ENCODE measurements at places on chromosomes 1 and 21. TPM values are rescaled to one million over a fixed set of nuclear protein-coding genes. Genes with fewer than 3 reads are reported as not detected.

DNA sequence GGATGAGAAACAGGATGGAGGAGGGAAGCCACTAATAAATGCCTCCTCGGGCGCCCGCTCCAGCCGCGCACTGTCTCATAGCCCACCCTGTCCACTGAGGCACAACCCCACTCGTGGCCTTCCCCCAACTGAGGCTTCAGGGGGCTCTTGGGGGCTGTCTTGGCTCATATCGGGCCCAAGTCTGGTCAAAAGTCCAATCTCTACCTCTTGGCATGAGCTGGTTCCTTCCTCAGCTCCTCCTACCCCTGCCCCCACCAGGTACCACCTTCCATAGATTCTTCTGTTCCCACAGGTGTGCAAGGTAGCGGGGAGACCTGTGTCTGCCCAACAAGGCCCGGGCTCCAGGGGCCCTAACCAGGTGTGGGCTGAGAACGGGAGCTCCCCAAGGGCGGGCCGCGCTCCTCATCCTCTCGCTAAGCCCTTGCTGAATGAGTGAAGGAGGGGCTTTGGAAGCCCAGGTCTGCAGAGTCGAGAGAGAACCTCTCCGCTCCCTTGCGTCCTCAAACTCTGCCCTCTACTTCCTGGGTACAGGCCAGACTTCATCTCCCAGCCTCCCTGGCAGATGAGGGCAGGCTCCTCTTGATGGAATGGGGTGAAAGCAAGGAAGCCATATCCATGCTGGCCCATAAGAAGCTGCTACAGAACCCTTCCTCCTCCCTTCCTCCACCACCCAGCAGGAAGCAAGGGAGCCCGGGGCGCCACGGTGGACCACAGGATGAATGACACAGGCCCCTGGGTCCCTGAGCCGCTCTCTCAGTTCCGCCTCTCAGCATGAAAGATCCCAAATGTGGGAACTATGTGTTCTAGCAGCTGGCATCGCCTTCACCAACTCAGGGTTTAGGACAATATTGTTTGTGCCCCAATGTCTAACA, 74.7 kb downstream of the PSMG1 start:
- H3K27ac ChIP-seq: no peak overlapping the region
- DNase-seq: no peak
- H3K27me3 ChIP-seq: no peaks in the 10 kb centered on the region
- no peaks in the 10 kb centered on the region for H3K36me3 ChIP-seq
- no peak overlapping the region for H3K4me3 ChIP-seq

GRCh38 chr1:92464588-92465255, 22.0 kb downstream of the GFI1 start:
- peaks cover 17% of the 10 kb centered on the region for H3K4me1 ChIP-seq
- no peak overlapping the region for H3K27ac ChIP-seq
- no peak for DNase-seq
- H3K36me3 ChIP-seq: no peaks in the 10 kb centered on the region
- no peaks in the 10 kb centered on the region for H3K27me3 ChIP-seq
- no peak overlapping the region for H3K4me3 ChIP-seq

DNA sequence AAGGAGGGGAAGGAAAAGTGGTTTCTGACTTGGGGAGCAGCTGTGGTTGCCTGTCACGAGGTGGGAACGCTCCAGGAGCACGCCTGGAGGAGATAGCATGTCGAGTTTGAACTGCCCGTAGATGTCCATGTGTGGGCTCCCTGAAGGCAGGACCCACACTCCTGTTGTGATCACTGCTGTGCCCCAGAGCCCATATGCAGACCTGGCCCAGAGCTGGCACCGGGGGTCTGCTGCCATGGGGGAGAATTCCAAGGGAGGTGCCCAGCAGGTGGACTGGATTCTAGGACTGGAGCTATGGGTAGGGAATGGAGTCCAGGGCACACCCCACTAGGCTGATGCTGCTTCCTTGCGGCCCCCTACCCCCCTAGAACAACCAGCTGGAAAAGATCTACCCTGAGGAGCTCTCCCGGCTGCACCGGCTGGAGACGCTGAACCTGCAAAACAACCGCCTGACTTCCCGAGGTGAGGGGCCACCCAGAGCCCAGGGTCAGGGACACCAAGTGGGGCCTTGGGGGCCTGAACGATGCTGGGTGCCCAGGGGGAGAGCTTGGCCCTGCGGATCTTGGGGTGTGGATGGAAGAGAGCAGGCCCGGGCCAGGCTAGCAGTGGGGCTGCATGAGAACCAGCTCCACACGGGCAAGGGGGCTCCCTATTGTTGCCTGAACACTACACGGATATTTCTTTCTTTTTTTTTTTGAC, 9.3 kb downstream of the PODN start:
- H3K27me3 ChIP-seq: no peaks in the 10 kb centered on the region
- no peak overlapping the region for H3K27ac ChIP-seq
- H3K4me1 ChIP-seq: no peaks in the 10 kb centered on the region
- no peaks in the 10 kb centered on the region for H3K36me3 ChIP-seq

- no peak overlapping the region for H3K27ac ChIP-seq
- no peak for DNase-seq
- no peaks in the 10 kb centered on the region for H3K4me1 ChIP-seq
- H3K4me3 ChIP-seq: no peak overlapping the region
Measured at GRCh38 chr1:230105754-230106625, 39.0 kb downstream of the GALNT2 start.

DNA sequence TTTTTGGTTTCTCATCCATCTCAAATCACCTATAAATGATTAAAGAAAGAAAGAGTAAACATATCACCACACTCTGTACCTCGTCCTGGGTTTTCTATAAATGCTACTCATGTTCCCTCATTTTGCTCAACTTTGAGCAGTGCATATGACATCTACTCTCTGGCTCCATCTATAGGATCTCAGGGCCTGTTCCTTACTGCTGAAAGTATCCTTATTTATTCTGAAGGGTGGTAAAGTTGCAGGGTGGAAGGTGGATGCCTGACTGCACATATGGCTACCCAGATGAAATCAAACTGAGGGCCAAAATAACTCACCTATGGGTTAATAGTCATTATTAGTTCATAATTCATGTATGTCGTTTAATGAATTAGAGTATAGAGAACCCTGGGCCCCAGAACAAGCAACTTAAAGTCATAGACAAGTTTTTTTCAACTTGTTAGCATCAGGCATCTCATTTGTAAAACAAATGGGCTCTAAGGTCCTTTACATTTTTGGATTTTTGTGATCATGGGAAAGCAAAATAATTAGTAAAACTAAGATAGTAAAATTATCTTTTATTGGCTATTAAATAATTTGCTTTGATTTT, 46.5 kb downstream of the NCF2 start:
- H3K27me3 ChIP-seq: no peaks in the 10 kb centered on the region
- peaks cover 80% of the 10 kb centered on the region for H3K4me1 ChIP-seq

DNA sequence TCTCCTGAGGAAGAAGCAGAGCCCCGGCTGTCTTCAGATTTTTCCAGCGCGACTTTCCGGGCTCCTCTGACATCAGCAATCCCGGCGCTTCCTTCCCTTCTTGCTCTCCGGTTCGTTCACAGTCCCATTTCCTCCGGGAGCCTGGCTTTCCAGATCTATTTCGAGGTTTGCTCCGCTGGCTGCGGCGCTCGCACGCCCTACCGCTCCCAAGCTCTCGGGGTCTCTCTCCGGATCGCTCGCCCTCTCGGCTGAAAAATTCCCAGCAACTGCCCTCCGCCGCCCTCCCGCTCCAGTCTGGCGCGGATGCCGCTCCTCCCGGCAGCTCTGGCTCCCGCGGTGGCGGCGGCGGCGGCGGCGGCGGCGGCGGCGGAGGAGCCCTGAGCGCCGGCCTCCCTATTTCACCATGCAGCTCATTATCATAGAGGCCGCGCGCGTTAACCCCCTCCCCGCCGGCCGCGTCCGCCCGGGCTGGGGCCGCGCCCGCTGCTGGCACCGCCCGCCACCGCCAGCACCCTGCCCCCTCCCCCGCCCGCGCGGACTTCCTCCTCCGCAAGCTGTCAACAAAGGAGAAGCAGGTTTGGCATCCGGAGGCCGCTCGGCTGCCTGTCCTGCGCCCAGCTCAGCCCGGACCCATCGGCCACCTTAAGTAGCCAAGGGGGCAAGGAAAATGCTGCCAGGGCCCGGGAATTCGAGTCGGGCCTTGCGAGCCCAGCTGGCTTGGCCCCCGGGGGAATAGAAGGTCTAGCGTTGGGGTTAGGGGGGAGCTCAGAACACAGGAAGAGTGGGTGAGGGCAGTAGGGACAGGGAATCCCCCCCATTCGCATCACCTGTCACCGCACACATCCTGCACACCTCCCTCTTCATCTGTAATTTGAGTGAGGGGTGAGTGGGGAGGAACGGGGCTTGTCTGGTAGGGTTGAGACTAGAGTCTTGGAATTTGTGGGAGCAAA, at the start of gene PLXNA2:
Gene PLXNA2, minus strand, starts transcription at position 418 of the 950 bp plus-strand sequence. CDS start 26,462 bp downstream, outside the sequence.
- peaks cover 16% of the 10 kb centered on the region for H3K4me1 ChIP-seq
- no peak within 1 kb of the TSS for H3K27ac ChIP-seq
- H3K36me3 ChIP-seq: no peaks in the 10 kb centered on the region
- DNase-seq: peak; percentile 76
- 0 out of 2 replicates have a peak, but pooled peaks cover 2% of the 10 kb centered on the region for H3K27me3 ChIP-seq

The IVL gene
- not detected for total RNA-seq

DNA sequence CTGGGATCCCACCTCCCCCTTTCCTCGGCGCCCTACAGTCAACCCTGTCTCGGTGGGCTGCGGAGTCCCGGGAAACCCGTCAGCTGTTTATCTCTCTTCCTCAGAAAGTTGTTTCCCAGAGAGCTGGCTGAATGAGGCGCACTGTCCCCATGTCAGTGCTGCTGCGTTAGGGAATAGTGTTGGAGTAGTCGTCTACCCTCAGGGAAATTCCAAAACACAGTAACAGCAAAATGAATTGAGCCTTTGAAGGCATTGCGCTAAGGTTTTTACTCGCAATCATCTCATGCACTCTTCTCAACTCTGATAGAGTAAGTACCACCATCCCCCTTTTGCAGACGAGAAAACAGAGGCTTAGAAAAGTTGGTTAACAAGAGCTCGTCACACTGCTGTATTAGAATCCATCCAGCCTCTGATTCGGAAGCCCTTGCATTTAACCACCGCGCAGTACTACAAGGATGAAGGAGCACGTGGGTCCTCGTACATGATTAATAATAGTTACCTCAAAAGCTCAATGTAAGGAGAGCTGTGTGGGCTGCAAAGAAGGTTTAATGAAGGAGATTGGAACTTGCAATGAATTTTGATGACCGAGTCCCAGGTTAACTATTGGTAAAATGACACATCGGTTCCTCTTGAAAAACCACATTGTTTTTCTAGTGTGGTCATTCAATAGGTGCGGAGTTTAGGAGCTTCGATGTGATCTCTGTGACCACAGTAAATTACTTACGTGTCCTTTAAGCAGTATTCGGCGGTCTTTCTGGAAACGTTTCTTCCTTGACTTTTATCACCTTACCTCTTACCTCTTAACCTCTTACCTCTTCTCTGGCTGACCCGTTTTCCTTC, 788 bp upstream of the EDEM3 start:
- H3K27ac ChIP-seq: no peak overlapping the region
- H3K36me3 ChIP-seq: no peaks in the 10 kb centered on the region
- H3K27me3 ChIP-seq: no peaks in the 10 kb centered on the region
- DNase-seq: peak; percentile 64
- peak overlapping the region; percentile 68 for H3K4me3 ChIP-seq

DNA sequence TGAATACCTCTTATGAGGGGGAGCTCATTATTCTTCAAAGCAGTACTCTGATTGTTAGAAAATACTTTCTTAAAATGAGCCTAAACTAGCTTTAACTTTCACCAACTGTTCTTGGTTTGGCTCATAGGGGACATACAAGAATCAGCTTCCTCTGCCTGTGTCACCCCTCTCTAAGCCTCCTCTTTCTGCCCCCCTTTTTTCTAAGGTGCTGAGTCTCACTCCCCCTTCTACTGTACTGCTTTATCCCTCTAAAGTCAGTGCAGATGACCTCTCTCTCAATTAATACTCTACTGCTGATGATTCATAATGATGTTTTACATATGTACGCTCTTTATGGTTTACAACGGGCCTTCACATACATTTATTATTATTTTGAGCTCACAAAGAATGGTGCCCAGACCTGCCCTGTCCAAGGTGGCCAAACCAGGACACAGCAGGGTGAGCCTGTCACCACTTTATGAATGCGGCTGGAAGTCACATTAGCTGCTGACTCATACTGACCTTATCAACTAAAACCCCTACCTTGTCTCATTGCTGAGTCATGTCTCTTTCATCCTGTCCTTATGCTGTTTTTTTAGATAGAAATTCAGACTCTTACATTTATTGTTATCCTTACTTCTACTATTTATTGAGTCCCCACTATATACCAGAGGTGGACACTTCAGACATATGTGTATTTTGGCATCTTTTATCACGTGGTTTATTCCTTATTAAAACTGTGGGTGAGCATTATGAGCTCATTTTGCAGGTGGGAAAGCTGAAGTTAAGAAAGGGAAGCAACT, 126.9 kb downstream of the RNF220 start:
- peaks cover 8% of the 10 kb centered on the region for H3K4me1 ChIP-seq
- H3K27ac ChIP-seq: no peak overlapping the region
- H3K36me3 ChIP-seq: no peaks in the 10 kb centered on the region
- DNase-seq: no peak

GRCh38 chr1:196181594-196181878, 426.7 kb downstream of the KCNT2 start:
- H3K36me3 ChIP-seq: no peaks in the 10 kb centered on the region
- DNase-seq: no peak
- H3K27me3 ChIP-seq: no peaks in the 10 kb centered on the region
- no peaks in the 10 kb centered on the region for H3K4me1 ChIP-seq
- no peak overlapping the region for H3K4me3 ChIP-seq

- H3K27me3 ChIP-seq: no peaks in the 10 kb centered on the region
- no peaks in the 10 kb centered on the region for H3K36me3 ChIP-seq
- H3K4me3 ChIP-seq: peak within 1 kb of the TSS; percentile 74
- peaks cover 19% of the 10 kb centered on the region for H3K4me1 ChIP-seq
Measured at GRCh38 chr1:213987927-213988506, at the start of gene PROX1. Gene PROX1 (plus strand): TSS chr1:213987973. CDS start chr1:213996536, 8,563 bp downstream.

DNA sequence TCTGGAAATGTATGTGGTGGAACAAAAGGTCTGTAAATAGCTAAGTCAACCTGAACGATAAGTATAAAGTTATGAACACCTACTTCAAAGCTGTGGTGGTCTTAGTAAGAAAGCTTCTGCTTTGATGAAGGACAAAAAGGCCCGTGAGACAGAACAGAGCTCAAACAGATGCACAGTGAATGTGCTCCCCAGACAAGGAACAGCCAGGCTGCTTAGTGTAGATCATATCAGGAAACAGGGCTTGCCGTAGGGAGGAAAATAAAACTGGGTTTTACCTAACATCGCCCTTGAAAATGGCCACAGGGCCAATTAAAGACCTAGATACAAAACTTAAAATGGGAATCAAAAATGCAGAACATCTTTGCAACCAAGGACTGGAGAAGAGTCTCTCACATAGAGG, 40.2 kb downstream of the PRSS38 start:
- peaks cover 4% of the 10 kb centered on the region for H3K4me1 ChIP-seq
- no peak overlapping the region for H3K4me3 ChIP-seq
- no peak overlapping the region for H3K27ac ChIP-seq
- no peaks in the 10 kb centered on the region for H3K36me3 ChIP-seq

The ADAMTSL4 gene
- not detected for total RNA-seq

The FOXJ3 gene
- 55.5 TPM for total RNA-seq

GRCh38 chr21:44933199-44933917, 6.5 kb upstream of the SLX9 start:
- DNase-seq: no peak
- peak overlapping the region; percentile 100 for H3K27ac ChIP-seq
- H3K36me3 ChIP-seq: no peaks in the 10 kb centered on the region
- H3K4me1 ChIP-seq: peaks cover 70% of the 10 kb centered on the region
- H3K4me3 ChIP-seq: peak overlapping the region; percentile 75
- H3K27me3 ChIP-seq: no peaks in the 10 kb centered on the region

GRCh38 chr1:43238085-43238484, 31.7 kb upstream of the TMEM125 start:
- H3K4me3 ChIP-seq: no peak overlapping the region
- H3K36me3 ChIP-seq: no peaks in the 10 kb centered on the region
- H3K27ac ChIP-seq: no peak overlapping the region
- peak; percentile 84 for DNase-seq

The MX1 gene
- 108 TPM for total RNA-seq

- no peaks in the 10 kb centered on the region for H3K36me3 ChIP-seq
- no peak for DNase-seq
- no peak overlapping the region for H3K4me3 ChIP-seq
- H3K27me3 ChIP-seq: no peaks in the 10 kb centered on the region
- no peak overlapping the region for H3K27ac ChIP-seq
Measured at GRCh38 chr1:157004806-157005205, 40.7 kb downstream of the ARHGEF11 start.
